ENCODE measurements at places on chromosomes 4 and X.

- no peak for DNase-seq
These were observed 33.5 kb downstream of the SGMS2 start for GRCh38 chr4:107858158-107858742.

- no peak for DNase-seq
These were observed 50.9 kb upstream of the PRDX4 start for GRCh38 chrX:23616361-23616760.

DNA sequence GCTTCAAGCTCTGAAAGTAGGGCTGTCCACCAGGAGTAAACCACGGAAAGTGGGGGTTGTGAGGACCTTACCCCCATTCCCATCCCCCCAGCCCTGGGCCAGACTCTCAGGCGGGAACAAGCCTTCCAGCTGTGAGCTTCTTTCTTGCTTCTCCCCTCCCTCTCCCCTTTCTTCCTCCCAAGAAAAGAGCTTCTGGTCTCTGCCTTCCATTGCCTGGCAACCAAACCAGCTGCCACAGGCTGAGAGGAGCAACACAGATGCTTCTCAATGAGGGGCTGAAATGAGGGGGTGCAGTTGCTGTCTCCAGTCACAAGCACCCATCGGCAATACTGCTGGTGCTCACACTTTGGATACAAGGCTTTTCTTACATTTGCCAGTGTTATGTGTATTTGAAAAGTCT is 72.5 kb downstream of the SLC16A2 start:
- no peak for DNase-seq

- no peak for DNase-seq
These were observed 113.4 kb upstream of the LIMCH1 start for GRCh38 chr4:41424522-41424921.

DNA sequence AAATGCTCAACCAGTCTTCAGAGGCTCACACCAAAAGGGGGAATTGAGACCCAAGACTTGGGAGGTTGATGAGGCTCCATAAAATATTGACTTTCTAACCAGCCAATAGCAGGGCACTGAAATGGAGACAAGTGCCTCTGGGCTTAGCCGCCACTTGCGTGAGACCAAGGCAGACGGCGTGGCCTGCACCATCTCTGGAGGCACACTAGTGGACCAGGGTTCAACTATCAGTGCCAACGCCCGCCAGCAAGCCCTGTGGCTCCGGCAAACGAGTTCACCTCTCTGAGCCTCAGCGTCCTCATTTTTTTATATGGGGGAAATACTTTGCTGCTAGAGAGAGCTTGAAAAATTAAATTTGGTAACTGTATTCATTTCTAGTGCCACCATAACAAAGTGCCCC is 50.3 kb downstream of the PPP2R2C start:
- DNase-seq = no peak

DNA sequence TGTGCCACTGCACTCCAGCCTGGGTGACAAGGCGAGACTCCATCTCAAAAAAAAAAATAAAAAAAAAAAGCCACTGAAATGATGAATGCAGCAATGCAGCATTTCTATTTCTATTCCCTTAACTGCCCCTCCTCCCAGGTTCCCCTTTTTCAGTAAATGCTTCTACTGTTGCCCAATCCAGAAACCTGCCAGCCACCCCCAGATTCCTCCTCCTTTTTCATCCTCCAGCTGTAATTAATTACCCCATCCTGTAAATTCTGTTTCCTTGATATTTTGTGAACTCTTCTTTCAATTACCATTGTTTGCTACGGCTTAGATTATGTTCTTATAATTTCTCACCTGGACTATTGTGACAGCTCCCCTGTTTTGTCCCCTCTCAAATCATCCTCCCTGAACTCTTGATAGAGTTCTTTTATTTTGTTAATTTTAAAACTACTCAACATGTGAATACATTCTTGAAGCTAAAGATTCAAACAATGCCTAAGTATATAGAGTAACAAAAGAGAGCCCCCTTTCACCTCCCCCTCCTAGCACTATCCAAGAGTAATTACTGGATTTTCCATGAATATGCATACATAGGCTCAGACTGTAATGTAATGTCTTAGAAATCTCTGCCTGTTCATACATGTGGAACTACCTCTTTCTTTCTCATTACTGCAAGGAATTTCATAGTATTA is 140.6 kb upstream of the GPC4 start:
- DNase-seq = no peak

Measured in skeletal muscle cell (primary cell).